NCI-H146 (cell line): ENCODE measurements at places on chromosomes 13 and 19.
A peak's percentile ranks its signal among the peaks of the same experiment; 100 is the strongest.

DNA sequence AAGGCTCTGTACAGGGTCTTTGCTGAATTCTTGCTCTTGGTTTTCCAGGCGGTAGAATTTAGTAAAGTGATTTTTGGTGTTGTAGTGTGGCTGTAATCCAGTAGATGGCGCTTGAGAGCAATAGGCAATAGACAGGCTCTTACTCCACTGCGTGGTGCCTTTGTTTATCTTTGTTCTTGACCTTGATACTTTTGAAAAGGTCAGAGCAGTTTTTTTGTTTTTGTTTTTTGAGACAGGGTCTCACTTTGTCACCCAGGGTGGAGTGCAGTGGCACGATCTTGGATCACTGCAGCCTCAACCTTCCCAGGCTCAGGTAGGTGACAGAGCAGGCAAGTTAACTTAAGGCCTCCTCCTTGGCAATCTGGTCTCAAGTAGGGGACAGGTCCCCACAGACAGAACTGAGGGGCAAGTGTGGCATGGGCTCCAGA, 12.2 kb upstream of the LILRA5 start:
- DNase-seq, result peak; percentile 15

DNA sequence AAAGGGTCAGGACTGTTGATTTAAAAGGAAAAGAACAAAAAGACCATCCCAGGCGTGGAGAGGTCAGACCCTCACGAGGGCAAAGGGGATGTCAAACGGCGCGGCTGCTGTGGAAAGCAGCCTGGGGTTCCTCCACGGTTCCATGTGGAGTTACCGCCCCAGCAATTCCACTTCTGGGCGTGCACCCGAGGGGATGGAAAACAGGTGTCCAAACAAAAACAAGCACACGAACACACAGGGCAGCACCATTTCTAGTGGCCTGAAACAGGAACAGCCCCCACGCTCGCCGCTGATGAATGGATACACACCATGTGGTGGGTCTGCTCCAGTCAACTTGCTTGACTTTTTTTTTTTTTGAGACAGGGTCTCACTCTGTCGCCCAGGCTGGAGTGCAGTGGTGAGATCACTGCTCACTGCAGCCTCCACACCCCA, 11.2 kb downstream of the AP3D1 start:
- DNase-seq, result no peak

DNA sequence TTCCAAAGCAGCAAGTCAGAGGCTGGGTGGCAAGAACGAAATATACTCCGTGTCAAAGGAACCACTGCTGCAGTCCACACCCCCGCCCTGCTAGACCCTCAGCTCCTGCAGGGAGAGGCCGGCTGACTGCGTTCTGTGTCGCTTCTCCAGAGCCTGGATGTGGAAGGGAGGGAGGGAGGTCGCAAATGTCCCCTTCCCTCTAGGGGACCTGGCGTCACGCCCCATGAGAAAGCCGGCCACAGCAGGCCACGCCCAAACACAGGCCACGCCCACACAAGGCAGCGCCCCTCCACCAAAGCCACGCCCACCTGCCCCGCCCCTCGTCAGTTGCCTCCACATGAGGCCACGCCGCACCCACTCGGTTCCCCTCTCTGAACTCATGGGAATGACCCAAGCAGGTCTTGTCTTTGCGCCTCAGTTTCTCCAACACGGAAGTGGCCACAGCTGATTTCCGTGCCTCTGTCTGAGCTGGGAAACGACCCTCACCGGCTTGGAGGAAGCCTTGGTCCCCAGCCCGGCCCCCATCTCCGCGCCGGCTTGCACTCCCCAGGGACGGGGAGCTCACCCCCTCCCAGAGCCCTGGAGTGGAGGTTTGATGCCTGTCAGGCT, 38.4 kb upstream of the TCF3 start:
- peak; percentile 39 for DNase-seq

DNA sequence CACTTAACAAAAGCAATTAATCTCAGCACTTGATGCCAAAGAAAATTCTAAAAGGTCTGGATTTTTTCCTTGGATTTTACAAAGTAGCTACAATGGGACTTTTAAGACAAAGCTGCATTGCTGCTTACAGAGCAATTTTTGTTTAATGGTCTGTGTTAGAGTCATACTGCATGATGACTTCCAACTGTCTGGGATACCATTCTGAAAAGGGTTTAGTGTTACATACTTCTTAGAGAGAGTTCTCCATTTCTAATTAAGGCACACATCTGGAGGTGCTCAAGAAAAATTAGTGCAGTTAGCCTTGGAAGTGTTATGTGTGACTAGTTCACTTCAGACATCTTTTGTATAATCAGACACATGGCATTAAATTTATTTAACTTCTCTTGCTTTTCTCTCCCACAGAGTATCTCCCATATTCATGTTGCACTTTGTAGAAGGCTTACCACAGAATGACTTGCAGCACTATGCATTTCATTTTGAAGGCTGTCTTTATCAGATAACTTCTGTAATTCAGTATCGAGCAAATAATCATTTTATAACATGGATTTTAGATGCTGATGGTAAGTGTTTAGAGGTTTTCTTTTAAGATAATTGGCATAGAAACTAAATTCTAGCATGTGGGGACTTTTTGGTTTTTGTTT, 35.1 kb downstream of the USPL1 start:
- DNase-seq, result no peak

GRCh38 chr13:30112602-30113435, 194.5 kb downstream of the KATNAL1 start:
- peak; percentile 76 for DNase-seq
